ENCODE measurements at places on chromosomes 3 and 15.

DNA sequence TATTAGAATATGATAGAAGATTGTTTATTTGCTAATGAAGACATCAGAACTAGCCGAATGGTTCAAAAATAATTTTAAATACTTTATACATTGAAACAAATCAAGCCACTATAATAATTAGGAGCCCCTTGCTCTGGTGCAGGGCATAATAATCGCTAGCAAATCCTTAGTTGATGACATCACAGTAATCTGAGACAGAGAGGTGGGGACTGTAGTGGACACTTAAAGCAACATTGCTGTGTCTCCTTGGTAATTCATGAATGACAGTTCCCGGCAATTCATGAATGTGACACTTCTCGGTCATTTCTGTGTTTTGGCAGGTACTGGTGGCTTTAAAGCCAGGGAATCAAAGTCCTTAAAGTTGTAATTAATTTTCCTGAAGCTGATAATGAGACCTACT is 114.3 kb downstream of the PPM1L start:
- DNase-seq = no peak

DNA sequence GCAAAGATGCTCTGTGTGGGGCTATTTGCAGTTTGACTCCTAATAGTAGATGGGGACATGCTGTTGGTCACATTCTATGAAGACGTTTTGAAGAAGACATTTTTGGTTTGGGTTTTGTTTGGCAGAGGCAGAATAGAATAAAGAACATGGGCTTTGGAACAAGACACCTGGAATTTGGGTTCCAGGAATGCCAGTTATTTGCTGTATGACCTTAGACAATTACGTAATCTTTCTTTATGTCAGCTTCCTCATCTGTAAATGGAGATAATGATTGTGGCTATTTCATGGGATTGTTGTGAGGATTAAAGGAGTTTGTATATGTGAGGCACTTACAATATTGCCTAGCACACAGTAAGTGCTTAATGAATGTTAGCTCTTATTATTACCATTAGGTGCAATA is 91.6 kb downstream of the MESD start:
- DNase-seq = no peak

- DNase-seq = no peak
Measured at GRCh38 chr3:42033741-42034140, 57.4 kb upstream of the TRAK1 start.

GRCh38 chr3:49880581-49881315 is 11.0 kb upstream of the CAMKV start:
- no peak for DNase-seq

DNA sequence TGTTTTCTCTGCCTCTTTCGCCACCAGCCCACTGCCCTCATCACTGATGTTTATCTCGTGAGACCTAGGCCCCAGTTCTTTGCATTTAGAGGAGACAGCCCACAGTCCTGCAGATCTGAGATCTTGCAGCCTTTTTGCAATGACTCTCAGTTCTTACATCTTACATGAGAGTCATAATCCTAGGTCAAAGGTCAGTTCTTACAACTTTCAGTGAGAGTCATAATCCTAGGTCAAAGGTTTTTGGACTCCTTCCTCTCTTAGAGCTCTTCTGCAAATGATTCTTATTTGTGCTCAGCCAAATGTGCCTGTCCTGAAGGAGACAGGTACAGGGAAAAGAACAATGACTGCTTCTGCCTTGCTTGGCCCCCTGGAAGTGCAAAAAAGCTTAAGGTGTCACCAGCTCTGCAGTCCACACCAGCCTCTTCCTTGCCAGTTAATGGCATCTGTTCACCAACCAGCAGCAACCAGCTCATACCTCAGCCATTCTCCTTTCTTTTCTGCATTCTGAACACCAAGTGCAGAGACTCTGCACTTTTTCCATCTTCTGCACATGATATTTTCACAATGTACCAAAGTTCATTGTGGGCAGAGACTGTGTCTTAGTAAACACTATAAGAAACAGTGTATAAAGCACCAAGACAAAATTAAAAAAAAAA is 67.1 kb downstream of the ABHD5 start:
- no peak for DNase-seq

GRCh38 chr15:41473418-41473817 is 20.3 kb upstream of the ITPKA start:
- no peak for DNase-seq

GRCh38 chr15:81296673-81297072 is 27.3 kb downstream of the STARD5 start:
- peak; percentile 71 for DNase-seq

- peak; percentile 59 for DNase-seq
Measured at GRCh38 chr15:74302821-74303359, 64.6 kb downstream of the CYP11A1 start.

DNA sequence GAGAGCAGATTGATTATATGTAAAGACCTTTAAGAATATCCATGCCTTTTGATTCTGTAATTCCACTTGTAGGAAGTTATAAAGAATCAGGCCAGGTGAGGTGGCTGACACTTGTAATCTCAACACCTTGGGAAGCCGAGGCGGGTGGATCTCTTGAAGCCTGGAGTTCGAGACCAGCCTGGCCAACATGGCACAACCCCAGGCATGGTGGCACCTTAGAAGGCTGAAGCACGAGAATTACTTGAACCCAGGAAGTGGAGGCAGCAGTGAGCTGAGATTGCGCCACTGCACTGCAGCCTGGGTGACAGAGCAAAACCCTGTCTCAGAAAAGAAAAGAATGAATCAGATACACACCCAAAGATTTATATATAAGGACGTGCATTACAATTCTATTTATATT is 33.9 kb downstream of the HRH1 start:
- no peak for DNase-seq

- DNase-seq = peak; percentile 12
Measured at GRCh38 chr3:11845651-11846050, 1.0 kb downstream of the TAMM41 start.

- no peak for DNase-seq
Measured at GRCh38 chr15:48494631-48495030, 150.9 kb downstream of the FBN1 start.

- DNase-seq = no peak
Measured at GRCh38 chr3:187921391-187922074, 176.3 kb upstream of the BCL6 start.

DNA sequence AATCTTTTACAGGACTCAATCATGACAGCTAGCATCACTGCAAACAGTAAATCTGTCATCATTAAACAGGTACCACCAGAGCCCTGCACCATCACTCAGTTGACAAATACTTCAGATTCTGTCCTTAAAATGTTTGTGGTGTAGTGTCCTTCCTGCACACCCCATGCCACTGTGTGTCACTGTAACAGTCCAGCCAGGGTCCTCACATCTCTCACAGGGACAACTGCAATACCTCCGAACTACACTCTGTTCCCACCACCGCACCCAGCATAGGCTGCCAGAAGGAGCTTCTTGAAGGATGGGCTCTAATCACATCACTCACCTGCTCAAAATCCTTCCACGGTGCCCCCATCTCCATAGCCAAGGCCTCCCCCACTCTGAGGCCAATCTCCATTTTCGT is 90.2 kb upstream of the FGF12 start:
- no peak for DNase-seq

GRCh38 chr3:88031642-88032077 is 27.1 kb downstream of the CGGBP1 start:
- DNase-seq = no peak

- DNase-seq = no peak
Measured at GRCh38 chr3:155704771-155705559, 39.9 kb downstream of the PLCH1 start.

- DNase-seq = no peak
Measured at GRCh38 chr3:6266135-6266534, 594.8 kb upstream of the GRM7 start.

GRCh38 chr15:82105451-82106215 is 59.8 kb upstream of the MEX3B start:
- DNase-seq = no peak

DNA sequence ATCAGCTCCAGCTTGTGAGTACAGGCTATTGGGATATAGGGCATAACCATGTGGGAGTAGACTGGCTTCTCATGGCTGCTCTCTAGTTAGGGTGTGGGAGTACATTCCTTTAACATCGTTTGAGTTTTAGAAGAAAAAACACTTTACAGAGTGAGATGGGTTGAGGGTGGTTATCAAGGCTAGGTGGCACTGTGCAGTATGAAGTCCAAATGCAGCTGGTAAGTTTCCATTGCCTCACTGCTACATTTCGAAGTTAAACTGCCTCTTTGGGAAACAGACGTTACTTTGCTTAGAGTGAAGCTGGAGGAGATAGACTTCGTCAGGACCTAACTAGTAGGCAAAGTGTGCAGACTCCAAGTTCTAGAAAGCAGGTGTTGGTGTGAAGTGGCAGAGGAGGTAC is 192.4 kb downstream of the SQOR start:
- DNase-seq = no peak
